IPS-NIHi11 (cell line): ENCODE measurements at places on chromosomes 3 and 15.

- DNase-seq = no peak
Measured at GRCh38 chr3:176807938-176808337, 389.3 kb downstream of the TBL1XR1 start.

- DNase-seq = no peak
Measured at GRCh38 chr3:183381179-183381578, 47.2 kb downstream of the MCF2L2 start.

- no peak for DNase-seq
Measured at GRCh38 chr15:84921121-84921520, 36.7 kb downstream of the SLC28A1 start.

DNA sequence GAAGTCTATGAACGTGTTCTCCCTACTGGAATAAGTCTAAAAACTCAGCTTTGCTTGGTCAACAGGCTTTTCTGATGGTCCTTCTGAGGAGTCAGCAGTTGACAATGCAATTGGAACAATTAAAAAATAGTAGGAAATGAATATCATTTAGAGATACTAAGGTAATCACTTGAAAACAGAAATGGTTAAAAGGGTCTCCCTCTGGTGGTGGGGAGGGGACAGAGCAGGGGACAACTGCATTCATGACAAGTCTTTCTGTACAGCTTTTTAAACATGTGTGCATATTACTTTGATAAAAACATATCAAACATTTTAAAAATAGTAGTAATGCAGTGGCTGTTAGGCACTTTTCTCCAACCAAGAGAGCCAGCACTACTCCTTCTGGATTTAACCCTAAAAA, 119.9 kb upstream of the FHIT start:
- DNase-seq = peak; percentile 45

- no peak for DNase-seq
Measured at GRCh38 chr15:86872782-86873181, 793.1 kb downstream of the AGBL1 start.

DNA sequence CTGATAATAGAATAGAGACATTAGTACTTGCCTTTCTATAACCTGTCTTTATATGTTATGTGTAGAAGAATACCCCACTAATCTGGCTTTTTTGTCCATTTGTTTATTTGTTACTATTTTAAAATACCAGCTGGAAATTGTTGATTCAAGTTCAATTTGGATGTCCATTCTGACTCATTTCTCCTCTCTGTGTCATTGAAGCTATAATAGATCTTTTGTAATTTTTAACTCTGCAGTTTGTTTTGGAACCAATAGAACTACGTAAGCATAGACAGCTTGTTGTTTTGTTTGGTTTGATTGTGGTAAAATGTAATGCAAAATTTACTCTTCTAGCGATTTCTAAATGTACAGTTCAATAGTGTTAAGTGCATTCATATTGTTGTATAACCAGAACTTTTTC, 390.4 kb downstream of the ZIC1 start:
- no peak for DNase-seq

DNA sequence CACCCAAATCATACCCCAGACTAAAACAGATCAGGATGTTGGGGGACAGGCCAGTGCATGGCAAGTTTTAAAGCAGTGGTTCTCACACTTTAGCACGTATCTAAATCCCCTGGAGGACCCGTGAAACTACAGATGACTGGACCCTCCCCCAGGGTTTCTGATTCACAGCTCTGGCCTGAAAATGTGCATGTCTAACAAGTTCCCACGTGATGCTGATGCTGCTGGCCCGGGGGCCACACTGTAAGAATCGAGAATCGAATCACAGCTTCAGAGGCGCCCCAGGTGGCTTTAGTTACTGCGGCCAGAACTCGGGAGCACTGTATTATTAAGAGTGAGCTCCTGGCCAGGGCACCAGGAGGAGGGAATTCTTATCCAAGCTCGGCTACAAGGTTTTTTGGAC, 11.6 kb downstream of the ADAMTS17 start:
- no peak for DNase-seq

DNA sequence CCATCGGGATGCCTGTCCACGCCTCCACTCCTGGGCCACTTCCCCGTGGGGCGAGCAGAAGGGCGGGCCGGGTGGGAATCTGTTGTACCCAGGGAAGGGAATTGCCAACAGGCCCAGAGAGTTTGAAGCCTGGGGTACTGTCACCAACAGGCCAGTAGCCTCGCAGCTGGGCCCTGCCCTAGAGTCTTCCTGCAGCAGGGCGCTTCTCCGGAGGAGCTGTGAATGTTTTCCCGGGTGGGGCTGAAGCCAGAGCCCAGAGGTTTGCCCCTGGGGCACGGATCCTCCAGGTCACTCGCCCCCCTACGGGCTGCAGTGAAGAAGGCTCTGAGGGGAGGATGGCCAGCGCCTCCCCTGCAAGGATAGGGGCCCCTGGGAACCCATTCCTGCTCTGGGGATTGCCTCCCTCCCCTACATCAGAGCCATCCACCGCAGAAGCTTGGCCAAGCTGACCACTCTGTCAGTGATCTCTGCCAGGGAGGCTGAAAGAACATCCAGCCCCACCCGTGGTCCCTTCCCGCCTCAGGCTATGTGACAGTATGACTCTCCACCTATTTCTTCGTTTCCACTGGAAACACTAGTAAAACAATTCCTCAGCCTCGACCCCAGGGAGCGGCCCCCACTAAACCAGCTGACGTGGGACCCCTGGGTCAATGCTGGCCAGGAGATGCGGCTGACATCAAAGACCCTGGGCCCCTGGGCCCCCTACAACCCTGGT, 16.8 kb downstream of the CIDEC start:
- DNase-seq = no peak

GRCh38 chr3:69456631-69457030, 70.7 kb upstream of the FRMD4B start:
- DNase-seq = no peak

DNA sequence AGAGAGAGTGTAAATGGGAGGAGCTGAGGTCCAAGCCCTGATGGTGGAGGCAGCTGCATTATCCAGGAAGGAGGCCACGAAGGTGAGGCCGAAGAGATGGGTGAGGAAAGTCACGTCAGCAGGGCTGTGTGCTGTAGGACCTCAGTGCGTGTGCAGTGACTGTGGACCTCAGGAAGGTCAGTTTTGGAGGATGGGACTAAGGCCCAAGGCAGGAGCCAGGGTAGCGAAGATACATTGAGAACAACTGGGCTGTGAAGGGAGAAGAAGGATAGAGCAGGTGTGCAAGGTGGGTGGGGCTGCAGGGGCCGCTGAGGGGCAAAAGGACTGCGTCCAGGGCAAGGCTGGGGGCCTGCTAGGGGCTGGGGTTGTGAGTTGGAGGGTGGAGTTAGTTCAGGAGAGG, 4.9 kb downstream of the KLHL40 start:
- DNase-seq = no peak

GRCh38 chr3:114904633-114905032, 242.5 kb downstream of the ZBTB20 start:
- no peak for DNase-seq

DNA sequence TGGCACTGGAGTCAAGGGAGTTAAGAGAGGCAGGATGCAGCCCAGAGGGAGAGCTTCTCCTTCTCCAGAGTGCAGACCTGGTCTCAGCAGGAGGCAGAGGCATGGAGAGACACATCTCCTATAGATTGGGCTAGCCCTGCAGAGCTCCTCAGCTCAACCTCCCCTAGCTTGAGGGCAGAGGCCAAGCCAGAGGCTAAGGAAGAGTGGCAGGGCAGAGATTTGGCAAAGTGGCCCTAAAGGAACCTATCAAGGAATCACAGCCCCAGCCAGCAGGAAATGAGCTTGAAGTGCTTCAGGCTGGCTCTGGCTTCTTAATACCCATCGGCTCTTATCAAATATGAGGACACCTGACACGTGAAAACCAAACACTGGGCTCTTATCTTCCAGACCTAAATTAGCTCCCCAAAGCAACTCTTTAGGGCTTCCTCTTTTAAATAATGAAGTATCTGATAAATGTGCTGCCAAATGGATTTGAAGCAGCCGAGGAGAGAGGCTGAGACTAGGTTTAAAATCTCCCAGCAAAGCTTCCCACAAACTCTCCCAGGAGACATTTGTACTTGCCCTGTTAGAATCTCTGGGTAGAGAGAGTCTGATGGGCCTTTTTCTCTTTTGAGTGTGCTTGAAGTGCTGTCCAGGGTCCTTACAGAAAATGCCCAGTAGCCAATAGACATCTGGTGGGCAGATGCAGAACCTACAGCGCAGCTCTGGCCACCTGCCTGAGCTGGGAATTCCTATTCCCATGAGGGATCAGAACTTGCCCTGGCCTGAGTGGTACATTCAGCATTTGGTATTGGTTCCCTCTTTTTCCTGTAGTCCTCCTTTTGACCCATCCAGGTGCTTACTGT, 271.4 kb downstream of the CLSTN2 start:
- peak; percentile 72 for DNase-seq
